ENCODE measurements at places on chromosomes 16 and 17.

- DNase-seq: no peak
Observed at GRCh38 chr16:88287219-88287618, 95.5 kb upstream of the ZNF469 start.

DNA sequence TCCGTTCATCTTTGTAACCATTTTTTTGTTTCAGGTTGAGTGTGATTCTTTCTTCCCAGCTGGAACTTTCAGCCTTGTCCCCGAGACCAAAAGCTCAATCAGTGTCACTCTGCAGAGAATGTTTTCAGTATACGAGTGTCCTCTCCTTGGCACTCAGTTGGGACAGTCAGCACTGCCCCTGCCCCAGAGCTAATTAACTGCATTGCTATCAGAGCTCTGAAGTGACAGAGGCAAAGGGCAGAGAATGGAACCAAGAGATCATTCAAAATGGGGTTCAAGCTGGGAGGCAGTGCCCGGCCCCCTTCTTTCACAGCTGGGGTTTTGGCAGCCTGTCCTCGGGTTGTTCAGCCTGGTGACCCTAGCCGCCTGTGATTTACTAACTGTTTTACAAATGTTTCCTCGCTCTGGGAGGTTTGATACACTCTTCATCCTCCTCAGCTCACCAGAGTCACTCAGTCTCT, 195.9 kb upstream of the TBX2 start:
- DNase-seq: no peak

DNA sequence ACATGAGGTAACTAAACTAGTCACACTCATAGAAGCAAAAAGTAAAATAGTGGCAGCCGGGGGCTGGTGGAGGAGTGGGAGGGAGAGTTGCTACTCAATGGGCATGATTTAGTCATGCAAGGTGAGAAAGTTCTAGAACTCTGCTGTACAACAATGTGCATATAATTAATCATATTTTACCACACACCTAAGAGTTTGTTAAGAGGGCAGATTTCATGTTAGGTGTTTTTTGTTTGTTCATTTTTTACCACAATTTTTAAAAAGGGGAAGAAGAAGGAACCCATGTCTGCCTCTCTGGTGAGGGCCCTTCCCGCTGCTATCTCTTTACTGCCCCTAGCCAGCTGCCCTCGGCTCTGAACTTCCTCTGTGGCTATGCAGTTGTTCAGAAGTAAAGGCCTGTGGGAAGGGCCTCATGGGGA, 11.2 kb downstream of the CD300LB start:
- no peak for DNase-seq

DNA sequence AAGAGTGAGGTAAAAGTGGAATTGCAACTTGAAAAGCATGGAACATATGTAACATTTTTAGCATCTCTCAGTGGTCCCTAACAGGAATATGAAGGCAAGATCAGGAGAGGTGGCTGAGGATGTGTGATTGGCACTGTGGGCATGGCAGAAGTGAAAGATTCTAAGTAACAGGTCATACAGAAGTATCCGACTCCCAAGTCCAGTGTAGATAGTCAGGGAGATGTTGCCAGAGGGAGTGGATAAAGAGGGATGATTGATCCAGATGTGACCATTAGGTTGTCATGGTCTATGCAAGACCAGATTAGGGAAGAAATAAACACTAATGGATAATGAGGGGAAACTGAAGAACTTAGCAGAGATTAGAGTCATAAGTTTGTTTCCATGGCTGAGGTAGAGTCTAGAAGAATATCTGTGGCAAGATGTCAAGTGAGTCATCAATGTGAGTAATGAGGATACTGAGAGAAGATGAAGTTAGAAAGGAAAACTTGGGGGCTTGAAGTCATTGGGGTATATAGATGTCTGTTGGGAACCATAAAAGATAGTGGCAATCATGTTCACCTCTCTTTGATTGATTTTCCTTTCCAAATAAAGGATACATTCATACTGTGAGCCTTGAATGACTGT, 23.9 kb upstream of the CAPNS2 start:
- DNase-seq: no peak

- DNase-seq: no peak
Observed at GRCh38 chr16:15477802-15478201, 43.4 kb downstream of the BMERB1 start.

- no peak for DNase-seq
Observed at GRCh38 chr16:83113811-83114210, 487.0 kb downstream of the CDH13 start.

GRCh38 chr16:79811541-79811940, 211.0 kb upstream of the MAF start:
- no peak for DNase-seq

DNA sequence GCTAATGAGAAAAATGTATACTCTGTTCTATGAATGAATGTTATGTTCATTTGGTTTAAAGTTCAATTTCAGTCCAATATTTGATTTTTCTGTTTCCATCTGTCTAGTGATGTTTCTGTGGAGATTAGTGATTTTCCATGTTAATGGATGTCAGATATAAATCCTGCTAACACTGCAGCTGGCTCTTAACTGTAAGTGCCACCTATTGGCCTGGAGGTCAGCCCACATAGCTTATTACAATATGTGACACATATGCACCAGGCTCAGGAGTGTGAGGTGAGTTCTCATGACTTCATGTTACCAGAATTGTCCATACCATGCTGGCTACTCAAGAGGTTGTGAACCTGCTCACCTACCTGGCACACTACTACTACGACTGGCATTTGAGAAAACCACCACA, 17.1 kb downstream of the ATF7IP2 start:
- no peak for DNase-seq

- no peak for DNase-seq
Observed at GRCh38 chr17:63173903-63174302, 207.9 kb downstream of the TANC2 start.

DNA sequence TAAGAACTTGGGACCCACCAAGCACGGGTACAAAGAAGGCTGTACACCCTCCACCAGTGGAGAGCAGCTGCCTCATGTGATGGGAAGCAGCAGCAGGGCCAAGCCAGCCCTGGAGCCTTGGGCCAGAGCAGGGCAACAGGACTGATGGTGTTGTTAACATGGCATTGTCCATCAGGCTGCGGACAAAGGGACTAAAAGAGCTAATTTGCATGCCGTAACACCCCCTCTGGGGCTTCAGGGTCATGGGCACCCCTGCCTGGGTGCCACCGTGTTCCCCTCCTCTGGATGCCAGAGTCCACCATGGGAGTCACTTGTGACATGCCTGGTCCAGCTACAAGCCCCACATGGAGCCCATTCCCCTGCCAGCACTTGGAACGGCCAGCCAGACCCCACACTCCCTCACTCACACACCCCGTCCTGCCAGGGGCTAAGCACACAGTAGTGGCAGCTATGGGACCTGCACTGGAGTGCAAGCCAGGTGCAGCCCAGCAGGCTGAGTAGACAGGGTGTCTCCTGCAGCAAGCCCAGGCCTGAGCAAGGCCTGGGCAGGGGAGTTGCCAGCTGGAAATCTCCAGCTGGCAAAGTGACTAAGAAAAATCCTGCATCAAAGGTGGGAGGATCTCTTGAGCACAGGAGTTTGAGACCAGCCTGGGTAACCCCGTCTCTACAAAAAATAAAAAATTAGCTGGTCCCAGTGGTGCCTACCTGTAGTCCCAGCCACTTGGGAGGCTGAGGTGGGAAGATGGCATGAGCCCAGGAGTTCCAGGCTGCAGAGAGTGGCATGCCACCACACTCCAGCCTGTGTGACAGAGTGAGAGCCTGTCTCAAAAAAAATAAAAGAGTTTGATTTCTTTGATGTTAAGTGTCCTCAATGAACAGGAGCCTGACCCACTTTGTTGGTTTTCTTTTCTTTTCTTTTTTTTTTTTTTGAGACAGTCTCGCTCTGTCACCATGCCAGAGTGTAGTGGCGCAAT, 33.7 kb downstream of the NOL11 start:
- peak; percentile 74 for DNase-seq

GRCh38 chr17:7846765-7847661, 7.9 kb upstream of the TMEM88 start:
- no peak for DNase-seq

GRCh38 chr17:58997756-58998553, 108.7 kb downstream of the TRIM37 start:
- no peak for DNase-seq

DNA sequence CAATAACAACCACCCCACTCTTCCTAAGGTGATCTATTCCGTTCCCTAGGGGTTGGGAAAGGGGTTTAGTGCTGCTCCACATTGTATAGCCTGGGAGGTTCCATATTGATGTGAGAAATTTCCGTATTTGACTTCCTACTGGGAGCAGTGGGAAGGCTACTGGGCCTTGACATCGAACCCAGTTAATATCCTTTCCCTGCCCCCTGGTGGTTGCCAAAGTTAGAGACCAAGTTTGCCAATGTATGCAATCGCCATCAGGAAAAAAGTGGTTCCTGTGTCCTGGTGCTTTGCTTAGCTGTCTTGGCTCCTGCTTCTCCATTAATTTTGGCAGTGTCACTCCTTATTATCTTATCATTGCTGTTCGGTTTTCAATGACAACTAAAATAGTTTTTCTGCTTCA, 914.9 kb downstream of the KCNJ2 start:
- peak; percentile 8 for DNase-seq

GRCh38 chr17:15883617-15884111, 61.3 kb upstream of the ADORA2B start:
- no peak for DNase-seq

- no peak for DNase-seq
Observed at GRCh38 chr17:16106161-16106891, 106.7 kb downstream of the TTC19 start.

GRCh38 chr17:44981221-44981968, 13.3 kb upstream of the C1QL1 start:
- DNase-seq: no peak

DNA sequence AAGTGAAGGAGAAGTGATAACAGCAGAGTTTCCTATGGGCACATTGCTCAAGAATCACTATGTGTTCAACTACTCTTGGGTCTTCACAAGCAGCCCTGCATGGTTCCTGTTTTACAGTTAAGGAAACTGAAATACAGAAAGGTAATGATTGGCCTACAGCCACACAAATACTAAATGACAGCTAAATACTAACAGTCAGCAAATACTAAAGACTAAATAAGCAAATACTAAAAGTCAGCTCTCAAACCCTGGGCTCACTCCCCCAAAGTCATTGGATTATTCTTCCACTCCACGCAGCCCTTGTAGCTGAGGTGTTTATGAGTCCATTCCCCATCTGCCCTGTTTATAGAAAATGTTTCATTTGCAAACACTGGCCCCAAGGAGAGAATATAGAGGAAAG, 372.7 kb upstream of the CDH11 start:
- no peak for DNase-seq

GRCh38 chr16:25570131-25570530, 121.6 kb upstream of the HS3ST4 start:
- DNase-seq: no peak
